ENCODE measurements at places on chromosomes 7 and 10. TPM values are rescaled to one million over a fixed set of nuclear protein-coding genes. Genes with fewer than 3 reads are reported as not detected.

PRPS1L1 gene
- not detected for total RNA-seq

WDFY4 gene
- total RNA-seq: not detected

CYP2C18 gene
- not detected for total RNA-seq

CELF2 gene
- total RNA-seq: 42.8 TPM

HPSE2 gene
- not detected for total RNA-seq
